ENCODE measurements at places on chromosomes 1 and 21. TPM values are rescaled to one million over a fixed set of nuclear protein-coding genes. Genes with fewer than 3 reads are reported as not detected.

Gene RAB29
- total RNA-seq, result 40.4 TPM

- ATAC-seq, result no peak
Observed at GRCh38 chr1:241391926-241392710, 35.1 kb upstream of the RGS7 start.

GRCh38 chr1:54407404-54408146, 1.4 kb upstream of the SSBP3 start:
- ATAC-seq, result peak; percentile 29

- peak; percentile 57 for ATAC-seq
Observed at GRCh38 chr1:93818570-93818959, 60.4 kb downstream of the DNTTIP2 start.

DNA sequence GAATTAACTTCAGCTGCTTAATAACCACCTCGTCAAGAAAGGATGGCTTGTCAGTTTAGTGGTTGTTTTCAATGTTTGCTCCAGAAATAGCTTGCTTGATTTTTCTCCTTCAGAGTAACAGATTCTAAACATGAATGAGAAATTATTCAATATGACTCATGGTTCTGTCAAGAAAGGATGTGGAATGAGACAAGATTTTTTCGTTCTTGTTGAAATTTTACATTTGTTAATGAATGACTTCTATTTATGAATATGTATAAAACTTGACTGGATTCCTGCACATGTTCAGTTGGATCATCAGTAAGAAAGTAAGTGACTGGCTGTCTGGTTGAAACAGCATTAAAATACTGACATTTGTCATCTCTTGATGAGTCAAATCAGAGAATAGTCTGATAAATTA, 38.3 kb downstream of the IFI44 start:
- ATAC-seq, result no peak
